ENCODE measurements at places on chromosomes 11 and 22.

DNA sequence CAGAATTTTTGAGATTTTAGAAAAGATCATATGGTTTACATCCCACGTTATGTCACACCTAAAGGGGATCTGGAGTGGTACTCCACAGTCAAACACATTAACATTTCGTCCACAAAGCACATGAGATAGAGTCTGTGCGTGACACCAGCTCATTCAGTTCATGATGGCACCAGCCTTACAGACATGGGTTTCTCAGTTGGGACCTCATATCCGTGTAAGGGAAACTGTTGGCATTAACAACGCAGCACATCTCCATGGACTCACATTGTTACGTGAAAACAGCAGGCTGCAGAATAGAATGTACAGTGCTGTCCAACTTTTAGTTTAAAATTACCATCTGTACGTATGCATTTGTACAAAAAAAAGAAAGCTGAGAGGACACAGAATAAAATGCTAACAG lies 14.0 kb downstream of the RIC8A start:
- no peak for DNase-seq

- DNase-seq = no peak
Measured at GRCh38 chr11:113417428-113417827, 29.8 kb downstream of the ANKK1 start.

GRCh38 chr11:108037211-108037610 lies 28.5 kb downstream of the CUL5 start:
- no peak for DNase-seq

GRCh38 chr11:109329716-109330115 lies 92.3 kb upstream of the C11orf87 start:
- DNase-seq = no peak

DNA sequence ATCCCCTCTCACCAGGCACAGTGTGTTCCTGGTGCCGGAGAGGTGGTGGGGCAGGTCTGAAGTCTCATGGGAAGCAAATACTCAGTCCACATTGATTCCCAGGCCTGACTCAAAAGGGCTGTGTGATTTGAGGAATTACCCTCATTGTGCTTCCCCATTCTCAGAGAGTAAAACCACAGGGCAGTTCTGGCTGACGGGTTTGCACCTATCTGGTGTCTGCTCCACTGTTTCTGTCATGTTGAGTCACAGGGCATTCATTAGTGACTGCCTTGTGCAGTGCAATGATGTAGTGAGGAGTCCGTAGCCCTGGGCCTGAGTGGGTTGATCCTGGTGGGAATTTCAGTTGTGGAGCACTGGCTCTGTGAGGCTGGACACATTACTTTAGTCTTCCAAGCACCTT lies 85.2 kb upstream of the ARHGAP20 start:
- DNase-seq = no peak

- no peak for DNase-seq
Measured at GRCh38 chr11:44954051-44954906, 3.6 kb upstream of the TP53I11 start.

- no peak for DNase-seq
Measured at GRCh38 chr11:32580967-32581366, 2.7 kb upstream of the EIF3M start.

GRCh38 chr11:128563308-128563707 lies 24.1 kb downstream of the ETS1 start:
- DNase-seq = no peak

- DNase-seq = no peak
Measured at GRCh38 chr11:19790831-19791552, 78.4 kb downstream of the NAV2 start.

GRCh38 chr11:3830730-3831129 lies 10.0 kb downstream of the RHOG start:
- DNase-seq = no peak

DNA sequence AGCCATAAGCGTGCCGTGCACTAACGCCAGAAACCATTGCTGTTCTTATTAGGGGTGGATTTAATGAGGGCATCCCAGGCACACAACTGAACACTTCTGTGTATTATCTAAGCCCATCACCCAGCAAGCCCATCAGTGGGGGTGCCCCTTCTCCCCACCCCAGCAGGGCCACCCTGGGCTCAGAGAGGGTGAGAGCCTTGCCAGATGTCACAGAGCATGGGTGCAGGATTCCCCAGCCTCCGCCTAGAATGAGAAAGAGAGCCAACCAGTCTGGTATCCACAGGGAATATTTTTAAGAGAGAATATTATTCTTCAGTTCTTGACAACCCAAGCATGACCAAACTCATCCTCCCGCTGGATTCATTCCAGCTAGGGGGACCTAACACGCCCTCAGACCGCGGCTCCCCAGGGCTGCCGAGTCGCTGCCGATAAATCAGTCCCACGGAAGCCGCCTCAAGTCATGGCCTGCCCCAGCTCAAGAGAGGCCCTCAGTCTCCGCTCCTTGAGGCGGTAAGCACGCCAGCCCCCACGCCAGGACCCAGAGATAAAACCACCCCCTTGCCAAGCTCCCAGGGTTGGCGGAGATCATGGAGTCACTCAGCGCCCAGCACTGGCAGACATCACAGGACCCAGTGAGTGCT lies 47.2 kb downstream of the MN1 start:
- DNase-seq = peak; percentile 18

GRCh38 chr11:12961615-12962014 lies 47.5 kb upstream of the RASSF10 start:
- no peak for DNase-seq

DNA sequence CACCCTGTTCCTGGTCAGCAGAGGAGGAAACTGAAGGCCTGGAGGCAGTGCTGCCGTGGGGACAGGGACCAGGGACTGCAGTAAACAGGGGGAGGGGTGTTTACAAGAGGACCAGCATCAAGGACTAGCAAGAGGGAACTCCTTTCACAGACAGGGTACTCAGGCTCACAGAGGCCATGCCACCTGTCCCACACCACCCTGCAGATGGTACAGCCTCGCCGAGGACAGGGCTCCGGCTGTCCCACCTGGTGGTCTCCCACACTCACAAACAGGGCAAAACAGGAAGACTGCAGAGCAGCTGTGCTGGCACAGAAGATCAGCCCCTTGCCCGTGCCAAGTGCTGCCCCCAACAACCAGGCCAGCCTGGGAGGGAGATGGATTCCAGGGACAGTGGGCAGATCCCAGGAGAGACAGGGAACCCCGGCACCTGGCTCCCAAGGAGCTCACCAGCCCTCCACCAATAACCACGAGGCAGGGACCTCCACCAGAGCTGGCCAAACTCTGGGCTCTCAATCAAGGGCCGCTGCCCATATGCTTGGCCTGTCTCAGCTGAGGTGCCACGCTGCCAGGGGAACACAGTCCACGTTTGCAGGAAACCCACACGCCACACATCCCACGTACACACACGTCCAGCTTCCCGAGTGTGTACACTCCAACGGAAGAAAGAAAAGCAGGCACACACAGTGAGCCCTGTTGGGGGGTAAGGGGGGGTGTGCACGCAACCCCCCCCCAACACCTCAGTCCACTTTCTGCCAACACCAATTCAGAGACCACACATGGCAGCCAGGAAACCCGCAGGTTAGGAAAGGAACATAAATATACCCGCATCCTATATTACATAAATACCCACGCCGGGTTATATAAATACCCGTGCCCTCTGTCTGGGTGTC lies 2.1 kb downstream of the CSNK1E start:
- DNase-seq = peak; percentile 26

- DNase-seq = peak; percentile 52
Measured at GRCh38 chr11:121563900-121564822, 111.4 kb upstream of the SORL1-AS1 start.
